Activated CD8-positive, alpha-beta T cell treated with anti-CD3 and anti-CD28 coated beads, Interleukin-2, amount 10 ng/mL, durations not matched to agents 7 days and 5 days (primary cell): ENCODE measurements at places on chromosomes 12 and 14. TPM values are rescaled to one million over a fixed set of nuclear protein-coding genes. Genes with fewer than 3 reads are reported as not detected.
A peak's percentile ranks its signal among the peaks of the same experiment; 100 is the strongest.

The KRT71 gene
- total RNA-seq: not detected

DNA sequence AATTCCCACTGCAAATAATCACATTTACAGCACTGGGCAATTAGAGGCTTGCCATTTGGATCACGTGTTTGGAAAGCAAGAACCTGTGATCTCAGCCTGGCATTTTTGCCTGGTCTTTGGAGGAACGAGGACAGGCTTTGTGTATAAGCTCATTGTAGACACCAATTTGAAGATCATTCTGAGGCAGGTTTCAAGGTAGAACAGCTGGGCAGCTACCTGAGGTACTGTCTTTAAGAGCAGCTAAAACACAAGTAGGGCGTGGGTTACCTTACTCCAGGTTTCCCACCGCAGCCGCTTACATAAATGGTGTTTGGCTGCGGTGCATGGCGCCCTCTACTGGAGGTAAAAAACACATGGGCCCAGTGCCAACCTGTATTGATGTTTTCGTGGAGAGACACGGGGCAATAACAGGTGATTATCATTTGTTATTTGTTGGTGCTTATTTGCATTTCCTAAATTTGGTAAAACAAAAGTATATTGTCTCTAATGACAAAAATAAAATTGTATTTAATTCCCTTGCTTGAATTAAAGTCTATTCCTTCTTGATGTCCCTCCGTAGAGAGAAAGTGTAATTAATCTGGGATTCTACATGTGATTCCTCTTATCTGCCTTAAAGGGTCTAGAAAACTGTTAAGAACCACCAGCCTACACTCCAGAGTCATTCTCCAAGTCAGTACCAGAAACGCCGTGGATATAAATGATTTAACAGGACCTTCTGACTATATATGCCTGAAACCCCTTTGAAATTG lies 69.7 kb downstream of the SVOP start:
- DNase-seq: peak; percentile 81

DNA sequence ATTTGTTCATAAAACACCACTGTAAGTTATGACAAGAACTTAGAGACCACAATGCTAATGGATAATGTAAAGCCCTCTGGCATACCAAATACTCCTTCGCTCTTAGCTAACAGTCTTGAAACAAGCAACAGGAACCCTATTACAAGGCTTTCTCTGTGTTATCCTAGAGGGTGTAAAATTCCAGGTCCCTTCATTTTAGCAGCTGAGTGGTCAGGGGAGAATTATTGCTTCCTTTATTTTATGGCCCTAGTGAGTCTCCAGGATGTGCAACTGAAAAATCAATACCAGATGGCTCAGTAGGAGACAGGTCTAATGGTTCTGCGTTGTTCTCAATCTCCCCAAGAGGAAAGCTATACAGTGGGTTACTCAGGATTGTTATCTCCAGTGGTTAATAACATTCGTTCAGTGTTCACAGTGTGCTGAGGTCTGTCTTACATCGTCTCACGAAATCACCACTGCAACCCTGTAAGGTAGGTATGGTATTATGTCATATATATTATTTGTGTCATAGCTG lies 172.7 kb upstream of the CNOT2 start:
- DNase-seq: no peak

GRCh38 chr14:67411370-67411769 lies 595 bp downstream of the PLEK2 start:
- DNase-seq: no peak
